Stimulated activated naive CD8-positive, alpha-beta T cell treated with anti-CD3 and anti-CD28 coated beads, Interleukin-15, amount 100 ng/mL, for 72 hours (primary cell): ENCODE measurements at places on chromosomes 16 and 17.
A peak's percentile ranks its signal among the peaks of the same experiment; 100 is the strongest.

DNA sequence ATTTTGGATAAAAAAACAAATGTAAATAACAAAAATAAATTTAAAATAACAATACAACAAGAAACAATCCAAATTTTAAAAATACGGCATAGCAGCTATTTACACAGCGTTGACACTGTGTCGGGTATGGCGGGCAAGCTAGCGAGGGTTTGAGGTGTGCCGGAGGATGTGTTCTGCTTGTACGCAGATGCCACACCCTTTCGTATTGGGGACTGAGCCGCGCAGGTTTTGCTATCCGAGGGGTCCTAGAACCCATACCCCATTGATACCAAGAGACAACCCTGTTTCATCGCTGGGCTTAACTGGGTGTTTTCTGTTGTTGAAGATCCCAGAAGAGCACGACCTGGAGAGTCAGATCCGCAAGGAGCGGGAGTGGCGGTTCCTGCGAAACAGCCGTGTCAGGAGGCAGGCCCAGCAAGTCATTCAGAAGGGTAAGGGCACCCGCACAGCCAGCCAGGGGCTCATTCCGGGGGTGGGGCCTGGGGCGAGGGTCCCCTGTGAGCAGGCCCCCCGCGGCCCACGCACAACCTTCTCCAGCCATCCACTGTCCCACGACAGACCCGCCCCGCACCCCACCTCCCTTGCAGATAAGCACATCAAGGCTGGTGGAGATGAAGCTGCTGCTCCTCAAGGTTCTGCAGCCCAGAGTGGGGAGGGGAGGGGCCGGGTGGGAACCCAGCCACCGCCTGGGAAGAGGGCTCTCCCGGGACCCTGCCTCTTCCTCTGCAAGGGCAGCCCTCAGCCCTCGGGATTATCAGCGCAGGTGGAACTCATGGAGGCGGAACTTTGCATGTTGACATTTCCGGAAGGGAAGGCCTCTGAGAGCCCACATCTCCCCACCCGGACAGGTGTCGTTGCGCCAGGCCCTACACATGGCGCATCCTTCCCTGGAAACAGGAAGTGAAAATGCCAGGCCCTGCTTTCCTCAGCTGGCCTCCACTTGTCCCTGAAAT lies 51.2 kb upstream of the CHMP6 start:
- DNase-seq: no peak

GRCh38 chr17:65593855-65594845 lies 32.7 kb upstream of the AXIN2 start:
- no peak for DNase-seq

- DNase-seq: no peak
Measured at GRCh38 chr16:12588510-12588909, 215.2 kb downstream of the CPPED1 start.

DNA sequence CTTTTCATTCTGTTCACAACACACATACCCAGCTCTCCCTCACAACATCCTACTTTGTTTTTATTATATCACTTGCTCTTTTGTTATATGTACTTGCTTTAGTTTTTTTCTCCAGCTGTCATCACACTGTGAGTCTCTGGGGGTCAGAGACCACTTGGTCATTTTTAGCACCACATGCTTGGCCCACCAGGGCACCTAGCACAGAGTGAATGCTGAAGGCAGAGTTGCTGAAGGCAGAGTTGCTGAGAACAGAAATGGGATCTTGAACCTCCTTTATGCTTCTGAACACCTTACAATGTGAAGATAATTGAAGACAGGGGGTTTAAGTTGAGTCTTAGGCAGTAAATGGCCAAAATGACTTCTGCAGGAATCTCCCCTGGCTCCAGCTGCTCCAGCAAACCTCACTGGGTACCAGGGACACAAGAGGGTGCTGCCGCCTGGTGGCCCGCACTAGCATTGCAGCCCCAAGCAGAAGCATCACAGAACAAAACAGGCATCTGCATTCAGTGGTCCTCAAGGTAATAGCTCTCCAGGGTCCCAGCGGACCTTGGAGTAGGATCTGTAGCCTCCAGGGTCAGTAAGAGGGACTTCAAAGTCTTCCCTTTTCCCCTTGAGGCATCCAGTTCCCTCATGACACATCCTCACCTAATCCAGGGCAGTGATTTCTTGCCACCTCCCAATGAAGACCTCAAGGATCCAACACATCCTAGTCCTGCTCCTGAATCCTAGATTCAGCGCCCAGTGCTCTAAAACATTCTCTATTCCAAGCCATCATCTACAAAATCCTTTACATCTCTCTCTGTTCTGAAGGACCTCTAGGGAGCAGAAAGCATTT lies 1972.6 kb downstream of the TP53TG3F start:
- DNase-seq: no peak

DNA sequence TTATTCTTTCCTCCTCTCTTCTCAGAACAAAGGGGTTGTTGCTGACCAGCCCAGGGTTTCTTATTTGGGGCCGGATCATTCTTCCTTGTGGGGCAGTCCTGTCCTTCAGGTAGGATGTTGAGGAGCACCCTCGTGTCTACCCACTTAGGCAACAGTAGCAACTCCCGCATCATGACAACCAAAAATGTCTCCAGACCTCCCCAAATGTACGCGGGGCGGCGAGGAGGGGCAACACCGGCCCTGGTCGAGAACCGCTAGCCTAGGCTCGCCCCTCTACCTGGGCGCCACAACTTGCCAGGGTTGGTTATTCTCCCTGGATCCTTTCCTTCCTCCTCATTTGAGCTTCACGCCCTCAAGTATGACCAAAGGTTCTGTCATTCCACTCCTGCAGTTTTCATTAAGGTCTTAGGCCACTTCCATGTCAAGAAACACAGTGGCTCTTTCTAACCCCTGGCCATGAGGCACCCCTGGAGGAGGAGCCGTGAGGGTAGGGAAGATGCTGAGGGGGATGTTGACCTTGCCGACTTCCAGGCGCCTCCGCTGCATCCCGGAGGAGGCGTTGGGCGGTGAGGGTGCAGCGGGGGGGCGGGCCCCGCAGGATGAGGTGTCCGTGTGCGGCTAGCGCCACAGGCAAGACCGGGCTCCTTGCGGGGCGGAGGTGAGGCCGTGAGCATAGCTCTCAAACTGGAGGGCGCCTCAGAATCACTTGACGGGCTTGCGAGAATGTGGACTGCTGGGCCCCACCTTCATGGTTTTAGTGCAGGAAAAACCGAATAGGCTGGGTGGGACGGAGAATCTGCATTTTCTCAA lies 712 bp upstream of the SPECC1 start:
- DNase-seq: no peak

DNA sequence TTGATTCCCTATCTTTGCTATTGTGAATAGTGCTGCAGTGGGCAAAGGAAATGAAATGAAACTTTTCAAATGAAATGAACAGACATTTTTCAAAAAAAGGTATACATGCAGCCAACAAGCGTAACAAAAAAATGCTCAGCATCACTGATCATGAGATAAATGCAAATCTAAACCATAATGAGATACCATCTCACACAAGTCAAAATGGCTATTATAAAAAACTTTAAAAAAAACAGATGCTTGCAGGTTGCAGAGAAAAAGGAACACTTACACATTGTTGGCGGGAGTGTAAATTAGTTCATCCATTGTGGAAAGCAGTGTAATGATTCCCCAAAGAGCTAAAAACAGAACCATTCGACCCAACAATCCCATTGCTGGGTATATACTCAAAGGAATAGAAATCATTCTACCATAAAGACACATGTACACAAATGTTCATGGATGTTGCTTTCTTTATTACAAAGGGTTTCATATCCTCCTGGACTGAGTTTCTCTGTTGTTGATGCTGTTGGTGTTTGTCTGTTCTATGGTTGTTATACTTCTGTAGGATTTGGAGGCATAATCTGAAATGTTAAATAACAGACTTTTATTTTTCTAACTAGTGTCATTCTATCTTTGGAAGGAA lies 99.3 kb upstream of the SOX9 start:
- DNase-seq: no peak

GRCh38 chr16:85601730-85602401 lies 11.3 kb upstream of the GSE1 start:
- no peak for DNase-seq

DNA sequence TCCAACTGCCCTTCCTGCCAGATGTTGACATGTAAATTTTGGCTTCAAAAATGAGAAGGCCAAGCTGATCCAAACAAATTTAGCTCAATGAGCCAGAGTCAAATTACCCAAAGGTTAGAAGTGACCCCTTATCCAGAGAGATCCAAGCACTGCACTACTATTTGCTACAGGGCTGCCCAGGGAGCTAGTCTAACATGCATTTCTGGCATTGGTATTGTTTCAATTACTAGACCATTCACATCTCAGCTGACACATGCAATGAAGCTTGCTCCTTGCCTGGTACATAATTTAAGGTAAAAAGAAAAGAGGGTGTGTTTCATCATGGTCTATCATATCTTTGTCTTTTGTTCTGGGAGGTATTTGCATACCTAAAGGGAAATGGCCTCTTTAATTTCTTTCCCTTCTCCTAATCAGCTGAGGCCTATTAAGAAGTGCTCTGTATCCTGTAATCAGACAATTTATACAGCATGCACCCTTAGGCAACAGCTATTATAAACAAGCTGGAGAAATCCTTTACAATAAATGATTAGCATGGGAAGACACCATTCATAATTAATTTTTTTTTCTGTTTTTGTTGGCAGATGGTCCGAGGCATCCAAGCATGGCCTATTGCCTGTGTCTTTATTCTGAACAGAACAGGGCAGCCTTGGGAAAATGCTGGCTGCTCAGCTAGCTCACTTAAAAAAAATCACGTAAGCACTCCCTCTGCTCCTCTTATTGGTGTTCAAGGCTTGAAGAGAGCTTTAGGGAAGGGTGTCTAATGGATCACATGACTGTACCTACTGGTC lies 161.5 kb upstream of the SALL1 start:
- DNase-seq: no peak

- no peak for DNase-seq
Measured at GRCh38 chr17:17191961-17192381, 14.2 kb downstream of the PLD6 start.

DNA sequence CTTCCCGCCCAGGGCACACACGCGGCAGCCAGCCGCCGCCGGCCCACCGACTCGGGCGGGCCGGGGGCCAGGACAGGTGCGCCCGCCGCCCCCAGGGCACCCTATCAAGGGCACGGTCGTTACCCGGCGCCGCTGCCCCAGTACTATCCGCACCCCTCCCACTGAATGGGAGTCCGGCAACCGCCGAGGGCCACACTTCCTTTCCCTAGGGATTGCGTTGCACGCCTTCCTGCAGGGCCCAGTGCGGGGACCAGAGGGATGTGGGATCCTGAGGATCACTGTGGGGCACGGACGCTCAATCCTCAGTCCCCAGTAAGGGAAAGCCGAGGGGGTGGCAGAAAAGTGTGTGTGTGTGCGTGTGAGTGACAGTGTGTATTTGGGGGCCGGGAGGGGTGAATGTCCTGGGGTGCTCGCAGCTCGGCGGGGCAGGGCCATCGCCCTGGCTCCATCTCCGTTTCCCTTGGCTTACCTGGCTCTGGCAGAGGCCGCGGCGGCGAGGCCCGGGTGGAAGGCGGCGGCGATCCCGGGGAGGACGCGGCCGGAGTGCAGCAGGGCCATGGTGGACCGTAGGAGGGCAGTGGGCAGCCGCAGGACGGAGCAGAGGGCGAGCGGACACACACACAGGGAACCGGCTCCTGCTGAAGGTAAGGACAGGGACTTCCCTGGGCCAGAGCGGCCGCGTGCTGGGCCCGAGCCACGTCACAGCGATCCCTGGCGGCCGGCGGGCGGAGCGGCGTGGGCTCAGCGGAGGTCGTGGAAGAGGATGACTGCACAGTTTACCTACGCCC lies at the start of gene GOT2:
TSS of gene GOT2 (minus strand) at position 646 of the 788 bp plus-strand sequence. CDS start at position 558, 88 bp downstream.
- peak; percentile 87 for DNase-seq

DNA sequence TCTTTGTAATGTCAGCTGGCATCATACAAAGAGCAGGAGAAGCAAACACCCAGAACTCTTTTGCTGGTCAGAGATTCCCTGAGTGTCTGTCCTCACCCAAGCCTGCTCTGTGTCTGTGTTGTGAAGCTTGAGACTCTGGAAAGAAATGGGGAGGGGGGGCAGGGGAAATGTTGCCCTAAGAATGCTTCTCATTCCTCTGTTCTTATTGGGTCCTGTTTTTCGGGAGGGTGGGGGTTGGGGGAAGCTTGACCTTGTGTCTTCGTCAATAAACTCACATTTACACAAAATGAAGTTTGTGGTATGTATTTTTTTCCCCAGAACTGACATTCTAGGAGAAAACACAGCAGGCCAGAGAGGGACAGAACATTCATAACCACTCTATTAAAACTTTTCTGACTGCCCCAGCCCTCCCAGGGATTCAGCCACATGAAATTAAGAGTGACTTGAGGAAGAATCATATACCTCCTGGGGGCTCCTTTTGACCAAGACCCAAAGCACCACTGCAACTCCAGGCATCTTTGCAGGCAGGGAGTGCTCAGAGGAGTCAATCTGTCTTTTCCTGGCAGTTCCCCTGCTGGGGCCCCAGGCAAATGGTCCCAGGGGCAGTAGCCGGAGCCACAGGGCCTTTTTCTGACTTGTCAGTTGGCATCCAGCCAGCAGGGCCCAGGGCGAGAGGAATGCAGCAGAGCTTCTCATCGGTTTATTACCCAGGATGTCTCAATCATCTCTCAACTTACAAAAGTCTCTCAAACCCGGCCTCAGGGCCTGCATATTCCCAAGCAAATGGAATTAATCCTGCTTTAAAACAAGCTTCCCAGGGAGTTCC lies 5.1 kb upstream of the RASL10B start:
- DNase-seq: no peak

- peak; percentile 88 for DNase-seq
Measured at GRCh38 chr16:67872631-67873434, at the start of gene EDC4. EDC4 (plus strand) TSS chr16:67873052; CDS start chr16:67873262, 210 bp downstream.
